ENCODE measurements at places on chromosomes 1 and 21.

DNA sequence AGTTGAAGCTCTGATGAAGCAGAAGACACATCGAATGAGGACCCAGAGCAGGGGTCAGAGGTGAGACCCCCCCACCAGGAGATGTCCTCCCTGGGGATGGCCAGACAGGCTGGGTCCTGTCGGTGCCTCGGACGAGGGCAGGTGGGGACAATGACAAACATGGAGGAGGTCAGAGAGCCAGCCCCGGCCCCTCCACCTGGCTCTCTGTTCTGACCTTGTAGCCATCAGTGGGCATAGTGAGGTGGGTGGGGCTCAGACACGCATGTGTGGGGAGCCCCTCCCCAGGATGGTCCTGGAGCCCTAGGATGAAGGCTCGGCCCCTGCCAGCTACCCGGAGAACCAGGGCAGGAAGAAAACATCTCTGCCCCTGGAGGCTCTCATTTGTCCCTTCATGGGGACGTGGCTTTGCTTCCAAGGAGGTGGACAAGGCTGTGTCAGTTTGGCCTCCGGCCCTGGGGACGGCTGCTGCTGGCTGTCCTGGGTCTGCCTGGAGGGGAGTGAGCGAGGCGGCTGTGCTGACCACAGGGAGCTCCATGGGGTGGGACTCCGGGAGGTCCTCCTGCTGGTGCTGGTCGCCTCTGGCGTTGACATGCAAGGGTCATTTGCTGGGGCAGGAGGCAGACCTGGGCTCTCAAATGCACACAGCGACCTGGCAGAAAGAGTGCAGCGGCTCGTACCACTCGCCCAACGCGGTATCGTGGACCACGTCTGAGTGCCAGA is 2.6 kb downstream of the KRTAP10-6 start:
- DNase-seq: no peak

GRCh38 chr1:11768821-11769220 is 6.8 kb downstream of the C1orf167 start:
- DNase-seq: no peak

GRCh38 chr1:111649648-111650047 is 30.1 kb downstream of the RAP1A start:
- no peak for DNase-seq

GRCh38 chr1:37509181-37509580 is 5.4 kb downstream of the MEAF6 start:
- no peak for DNase-seq

DNA sequence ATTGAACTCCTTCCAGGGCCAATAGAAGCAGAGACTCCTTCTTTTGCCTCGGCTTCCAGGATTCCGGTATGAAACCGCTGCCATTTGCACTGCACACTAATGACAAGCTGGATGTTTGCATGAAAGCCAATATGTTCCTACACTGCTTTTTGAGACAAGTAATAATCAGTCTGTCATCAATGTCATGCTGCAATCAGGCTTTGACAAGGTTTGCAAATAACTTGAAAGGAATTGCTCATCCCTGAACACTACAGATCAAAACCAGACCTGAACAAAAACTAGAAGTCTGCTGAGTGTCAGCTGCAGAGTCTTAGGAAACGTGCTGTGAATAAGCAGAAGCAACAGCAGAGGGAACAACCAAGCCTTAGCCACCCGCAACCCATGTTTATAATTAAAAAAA is 720.7 kb upstream of the CXADR start:
- DNase-seq: no peak

- DNase-seq: no peak
Observed at GRCh38 chr1:53145051-53145600, 2.7 kb upstream of the SLC1A7 start.

DNA sequence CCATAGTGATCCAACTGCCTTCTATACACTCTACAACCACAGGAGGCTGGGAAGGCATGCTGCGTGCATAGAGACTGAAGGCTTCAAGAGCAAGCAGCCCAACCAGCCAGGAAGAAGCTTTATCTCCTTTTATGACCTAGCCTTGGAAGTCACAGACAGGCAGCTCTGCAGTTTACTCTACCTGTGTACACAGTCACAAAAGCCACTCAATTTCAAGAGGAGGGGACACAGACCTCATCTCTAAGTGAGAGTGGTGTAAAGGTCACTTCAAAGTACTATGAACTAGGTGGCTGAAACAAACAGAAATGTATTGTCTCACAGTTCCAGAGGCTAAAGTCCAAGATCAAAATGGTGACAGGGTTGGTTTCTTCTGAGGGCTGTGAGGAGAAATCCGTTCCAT is 69.6 kb upstream of the GJB5 start:
- no peak for DNase-seq

GRCh38 chr21:15688016-15688415 is 41.8 kb upstream of the USP25 start:
- no peak for DNase-seq

GRCh38 chr1:235843461-235843961 is 23.2 kb downstream of the LYST start:
- no peak for DNase-seq

- DNase-seq: no peak
Observed at GRCh38 chr1:162179121-162179520, 109.6 kb downstream of the NOS1AP start.
